ENCODE measurements at places on chromosomes 11 and 22. TPM values are rescaled to one million over a fixed set of nuclear protein-coding genes. Genes with fewer than 3 reads are reported as not detected.

Gene NAV2
- 35.6 TPM for polyA plus RNA-seq

Gene MOGAT2
- not detected for polyA plus RNA-seq

Gene TRIM49
- polyA plus RNA-seq = not detected

Gene CCDC134
- polyA plus RNA-seq = 7.7 TPM

Gene SULT4A1
- 11.8 TPM for polyA plus RNA-seq

Gene DERL3
- 27.8 TPM for polyA plus RNA-seq

Gene C11orf91
- not detected for polyA plus RNA-seq

Gene PGM2L1
- polyA plus RNA-seq = 5.0 TPM

Gene OR8K1
- not detected for polyA plus RNA-seq

Gene MFNG
- polyA plus RNA-seq = 8.0 TPM

Gene OR6T1
- not detected for polyA plus RNA-seq

Gene TBRG1
- 16.3 TPM for polyA plus RNA-seq

Gene GLB1L3
- polyA plus RNA-seq = 14.9 TPM

Measured in H1 (cell line).